ENCODE measurements at places on chromosomes 1 and 21.
A peak's percentile ranks its signal among the peaks of the same experiment; 100 is the strongest.

DNA sequence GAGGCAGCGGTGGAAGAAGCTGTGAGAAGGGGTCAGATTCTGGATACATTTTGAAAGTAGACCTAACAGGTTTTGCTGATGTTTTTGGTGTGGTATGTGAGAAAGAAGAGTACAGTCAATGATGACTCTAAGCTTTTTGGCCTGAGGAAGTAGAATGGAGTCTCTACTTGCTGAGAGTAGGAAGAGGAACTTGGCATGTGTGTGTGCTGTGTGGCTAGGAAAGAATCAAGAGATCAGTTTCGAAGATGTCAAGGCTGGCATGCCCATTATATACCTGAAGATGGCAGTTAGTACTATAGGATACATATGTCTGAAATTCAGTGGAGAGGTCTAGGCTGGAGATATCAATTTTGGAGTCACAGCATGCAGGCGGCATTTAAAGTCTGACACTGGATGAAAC is 64.4 kb downstream of the MAB21L3 start:
- peak; percentile 30 for DNase-seq

DNA sequence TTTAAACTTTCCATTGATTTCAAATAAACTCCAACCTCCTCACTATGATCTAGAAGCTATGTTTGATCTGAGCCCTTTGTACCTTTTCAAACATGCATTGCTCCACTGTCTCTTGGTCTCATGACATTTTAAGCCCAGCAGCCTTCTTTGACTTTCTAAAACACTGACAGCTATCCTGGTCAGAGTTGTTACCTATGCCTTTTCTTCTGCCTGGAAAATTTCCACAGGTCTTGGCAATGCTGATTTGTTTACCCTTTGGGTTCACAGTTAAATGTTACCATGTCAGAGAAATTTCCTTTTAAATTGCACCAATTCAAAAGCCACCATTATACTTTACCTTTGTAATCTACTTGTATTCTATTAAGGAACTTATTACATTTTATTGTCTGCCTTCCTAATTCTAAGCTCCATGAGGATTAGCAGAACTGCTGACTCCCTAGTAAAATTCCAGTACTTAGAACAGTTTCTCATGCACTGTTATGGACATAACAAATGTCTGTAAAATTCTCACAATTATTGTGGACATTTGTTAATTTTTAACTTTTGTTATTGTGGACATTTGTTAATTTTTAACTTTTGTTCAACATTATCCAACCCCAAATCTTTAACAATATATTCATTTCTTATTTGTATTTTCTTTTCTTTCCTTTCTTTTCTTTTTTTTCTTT is 1064.4 kb downstream of the NCAM2 start:
- DNase-seq: no peak

DNA sequence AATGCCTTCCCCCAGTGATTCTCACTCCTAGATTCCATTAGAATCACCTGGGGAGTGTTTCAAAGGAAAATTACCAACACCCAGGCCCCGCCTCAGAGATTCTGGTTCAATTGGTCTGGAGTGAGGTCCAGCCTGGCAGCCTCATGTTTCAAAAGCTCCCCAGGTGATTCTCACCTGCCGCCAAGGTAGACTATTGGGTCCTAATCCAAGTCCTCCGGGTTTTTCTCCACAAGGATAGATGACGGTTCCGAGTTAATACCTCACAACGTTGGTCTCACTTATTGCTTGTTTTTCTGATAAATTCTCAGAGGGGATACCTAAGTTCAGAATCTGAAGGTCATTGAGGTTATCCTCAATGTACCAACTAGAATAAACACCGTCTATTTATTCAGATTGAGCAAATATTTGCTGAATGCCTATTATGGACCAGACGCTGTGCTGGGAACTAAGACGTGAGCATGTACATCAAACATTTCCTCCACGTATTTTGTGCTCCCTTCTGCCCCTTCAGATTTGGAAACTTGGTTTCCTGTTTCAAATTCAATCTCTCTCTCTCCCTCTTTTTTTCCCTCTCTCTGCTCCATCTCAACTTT is 97.5 kb downstream of the SEC16B start:
- DNase-seq: no peak

GRCh38 chr1:22339237-22339636 is 112.4 kb upstream of the ZBTB40 start:
- DNase-seq: no peak

- DNase-seq: no peak
These were observed 61.2 kb upstream of the MAP10 start for GRCh38 chr1:232743999-232744398.

- DNase-seq: peak; percentile 44
These were observed 81.0 kb upstream of the LHX8 start for GRCh38 chr1:75053207-75053606.

DNA sequence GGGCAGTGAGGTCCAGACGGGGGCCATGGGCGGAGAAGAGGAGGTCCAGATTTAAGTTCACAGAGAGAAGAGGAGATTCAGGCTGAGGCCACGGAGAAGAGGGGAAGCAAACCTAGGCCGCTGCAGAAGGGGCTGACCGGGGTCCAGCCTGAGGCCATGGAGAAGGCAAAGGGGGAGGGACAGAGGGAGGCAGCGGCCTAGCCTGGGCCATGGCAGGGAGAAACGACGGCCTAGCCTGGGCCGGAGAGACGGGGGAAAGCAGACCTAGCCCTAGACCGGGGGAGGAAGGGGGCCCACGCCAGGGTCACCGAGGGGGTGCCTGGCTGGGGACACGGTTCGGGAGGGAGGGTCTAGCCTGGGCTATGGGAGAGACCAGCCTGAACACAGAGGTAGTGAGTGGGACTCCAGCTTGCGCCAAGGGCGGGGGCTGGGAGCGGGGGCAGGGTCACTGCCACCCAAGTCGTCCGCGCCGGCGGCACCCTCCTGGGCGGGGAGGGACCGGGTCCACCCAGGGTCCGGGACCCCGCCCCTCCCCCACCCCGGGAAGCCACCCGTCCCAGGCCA is 459 bp downstream of the CAPZB start:
- DNase-seq: peak; percentile 24

GRCh38 chr1:11384170-11384554 is 94.8 kb upstream of the DISP3 start:
- peak; percentile 31 for DNase-seq

- no peak for DNase-seq
These were observed 51.8 kb downstream of the UTP25 start for GRCh38 chr1:209879539-209879938.

- DNase-seq: no peak
These were observed 127.7 kb upstream of the CAMK1G start for GRCh38 chr1:209455661-209456358.

DNA sequence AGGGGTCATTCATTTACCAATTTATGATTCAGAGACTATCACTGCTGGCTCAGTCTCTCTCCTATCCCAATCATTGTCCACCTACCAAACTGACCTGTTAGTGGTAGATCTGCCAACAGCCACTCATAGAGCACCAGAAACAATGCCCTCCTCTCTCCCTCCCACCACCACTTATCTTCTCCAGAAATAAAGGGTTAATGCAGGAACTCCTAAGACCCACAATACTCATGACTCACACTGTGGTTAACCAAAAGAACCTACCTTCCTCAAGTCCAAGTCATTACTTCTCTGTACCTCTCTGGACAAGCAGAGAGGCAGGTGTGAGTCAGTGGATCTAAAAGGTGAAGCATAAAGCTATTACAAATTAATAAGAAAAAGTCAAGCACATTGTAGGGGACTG is 40.9 kb upstream of the CAMK1G start:
- no peak for DNase-seq

DNA sequence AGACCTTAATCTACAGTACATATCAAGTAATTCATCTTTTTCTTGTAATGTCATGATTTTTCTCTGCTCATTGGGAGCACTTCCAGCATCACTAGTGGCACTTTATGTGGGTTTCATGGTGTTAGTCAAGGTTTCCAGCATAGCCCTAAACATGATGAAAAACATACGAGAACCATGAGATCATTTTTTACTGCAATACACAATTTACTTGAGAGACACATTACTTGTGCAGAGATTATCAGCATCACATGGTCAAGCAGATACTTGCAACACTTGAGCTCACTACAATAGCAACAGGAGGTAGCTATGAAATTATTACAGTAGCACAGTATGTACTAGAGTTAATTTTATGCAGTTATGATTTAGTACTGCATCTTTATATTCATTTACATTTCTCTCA is 36.4 kb downstream of the ITGB3BP start:
- DNase-seq: no peak

GRCh38 chr21:35100349-35100811 is 51.3 kb upstream of the RUNX1 start:
- no peak for DNase-seq

GRCh38 chr1:67948151-67949080 is 102.0 kb downstream of the DIRAS3 start:
- DNase-seq: no peak

- DNase-seq: no peak
These were observed 127.7 kb upstream of the HOOK1 start for GRCh38 chr1:59687081-59687480.

GRCh38 chr1:17913326-17914115 is 158.4 kb downstream of the ACTL8 start:
- no peak for DNase-seq
